ENCODE measurements at places on chromosomes 11 and 22.

GRCh38 chr11:75565916-75566762 lies 4.1 kb downstream of the SERPINH1 start:
- DNase-seq: no peak

DNA sequence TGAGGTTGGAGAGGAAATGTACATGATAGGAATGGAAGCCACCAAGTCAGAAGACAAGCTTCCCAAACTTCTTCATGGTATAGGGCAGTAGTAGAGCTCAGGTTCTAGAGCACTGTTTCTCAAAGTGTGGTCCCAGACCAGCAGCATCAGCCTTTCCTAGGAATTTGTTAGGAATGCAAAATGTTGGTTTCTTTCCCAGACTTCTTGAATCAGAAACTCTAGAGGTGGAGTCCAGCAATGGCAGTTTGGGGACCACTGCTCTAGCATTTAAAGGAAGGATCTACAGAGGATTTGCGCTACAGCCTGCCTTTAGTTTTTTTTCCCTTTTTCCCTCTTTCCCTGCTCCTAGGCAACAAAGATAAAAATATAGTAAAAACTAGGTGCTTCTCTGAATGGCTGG lies 17.0 kb upstream of the MMP12 start:
- DNase-seq: no peak

DNA sequence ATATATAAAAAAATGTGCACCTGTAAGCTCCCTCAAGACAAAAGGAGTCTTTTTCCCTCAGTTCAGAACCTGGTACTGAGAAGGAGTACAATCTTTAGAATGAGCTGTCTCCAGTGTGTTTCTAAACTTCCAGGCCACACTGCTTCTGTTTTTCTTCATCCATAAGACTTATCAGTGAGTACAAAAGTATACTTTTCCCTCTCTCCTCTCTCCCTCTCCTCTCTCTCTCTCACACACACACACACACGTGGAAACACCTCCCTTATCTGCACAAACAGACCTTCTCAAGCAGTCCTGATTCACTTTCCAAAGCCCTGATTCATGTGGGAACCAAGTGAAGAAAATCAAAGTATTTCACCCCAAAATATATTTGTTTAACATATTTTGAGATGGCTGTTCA lies 220.7 kb upstream of the UBASH3B start:
- no peak for DNase-seq

DNA sequence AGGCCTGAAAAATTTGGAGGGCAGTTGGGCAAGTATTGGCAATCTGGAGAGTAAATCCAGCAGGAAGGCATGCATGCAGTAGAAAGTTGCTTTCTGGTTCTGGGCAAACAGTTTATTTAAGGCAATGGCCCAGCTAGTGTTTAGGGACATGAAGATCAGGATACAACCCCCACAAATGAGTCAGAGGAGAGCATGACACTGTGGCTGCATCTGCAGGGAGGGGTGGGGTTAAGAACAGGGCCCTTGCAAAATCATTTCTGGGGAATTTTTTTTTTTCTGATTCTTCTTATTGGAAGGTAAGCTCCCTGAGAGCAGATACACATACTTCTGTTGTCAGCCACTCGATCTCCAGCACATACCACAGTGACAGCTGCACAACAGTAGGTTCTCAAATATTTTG lies 61.1 kb downstream of the FDX1 start:
- no peak for DNase-seq

- DNase-seq: no peak
Measured at GRCh38 chr11:650482-650881, 13.4 kb downstream of the DRD4 start.

DNA sequence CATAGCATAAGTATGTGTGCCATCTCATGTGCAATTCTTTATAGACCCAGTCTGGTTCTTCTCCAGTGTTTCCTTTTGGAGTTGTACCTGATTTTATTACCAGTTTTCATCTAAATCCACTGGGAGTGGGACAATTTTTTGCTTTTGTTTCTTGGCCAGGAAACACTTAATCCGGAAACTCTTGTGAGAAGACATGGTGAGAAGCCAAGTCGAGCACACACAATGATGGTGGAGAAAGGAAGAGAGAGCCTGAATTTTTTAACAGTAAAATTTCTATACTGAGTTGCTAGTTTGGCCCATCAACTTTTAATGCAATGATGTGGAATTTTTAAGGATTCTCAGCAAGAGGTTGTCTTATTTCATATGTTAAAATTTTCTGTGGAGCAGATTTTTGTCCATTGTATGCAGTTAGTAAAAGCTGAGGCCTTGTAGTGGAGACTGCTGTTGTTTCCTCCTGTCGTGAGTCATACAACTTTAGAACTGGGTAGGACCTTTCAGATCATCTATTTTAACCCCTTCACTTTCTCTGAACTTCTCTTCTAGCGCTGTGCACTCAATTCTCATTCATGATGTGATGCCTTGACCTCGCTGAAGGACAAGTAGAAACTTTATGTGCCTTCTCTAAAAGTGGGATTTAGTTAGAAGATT lies 17.1 kb downstream of the FAR1 start:
- no peak for DNase-seq

GRCh38 chr11:65227879-65228278 lies 33.9 kb upstream of the POLA2 start:
- no peak for DNase-seq

GRCh38 chr11:72039031-72039855 lies 40.5 kb downstream of the IL18BP start:
- peak; percentile 38 for DNase-seq

DNA sequence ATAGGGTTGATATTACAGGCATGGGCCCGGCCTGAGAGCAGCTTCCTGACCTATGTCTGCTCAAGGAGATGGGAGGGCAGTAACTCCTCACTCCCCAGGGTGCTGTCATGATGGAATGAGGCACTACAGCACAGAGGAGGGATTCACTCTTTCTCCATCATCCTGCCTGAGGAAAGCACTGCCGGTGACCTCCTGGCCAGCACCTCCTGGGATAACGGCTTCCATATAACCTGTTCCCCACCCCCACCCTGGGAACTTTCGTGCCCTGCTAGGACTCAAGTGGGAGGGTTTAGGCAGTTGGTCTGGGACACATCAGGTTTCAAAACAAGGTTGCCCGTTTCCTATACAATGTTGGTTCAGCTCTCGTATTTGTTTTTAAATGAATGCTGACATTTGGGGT lies 42.7 kb upstream of the MN1 start:
- peak; percentile 21 for DNase-seq

- no peak for DNase-seq
Measured at GRCh38 chr11:36091256-36091811, 147.5 kb downstream of the LDLRAD3 start.

DNA sequence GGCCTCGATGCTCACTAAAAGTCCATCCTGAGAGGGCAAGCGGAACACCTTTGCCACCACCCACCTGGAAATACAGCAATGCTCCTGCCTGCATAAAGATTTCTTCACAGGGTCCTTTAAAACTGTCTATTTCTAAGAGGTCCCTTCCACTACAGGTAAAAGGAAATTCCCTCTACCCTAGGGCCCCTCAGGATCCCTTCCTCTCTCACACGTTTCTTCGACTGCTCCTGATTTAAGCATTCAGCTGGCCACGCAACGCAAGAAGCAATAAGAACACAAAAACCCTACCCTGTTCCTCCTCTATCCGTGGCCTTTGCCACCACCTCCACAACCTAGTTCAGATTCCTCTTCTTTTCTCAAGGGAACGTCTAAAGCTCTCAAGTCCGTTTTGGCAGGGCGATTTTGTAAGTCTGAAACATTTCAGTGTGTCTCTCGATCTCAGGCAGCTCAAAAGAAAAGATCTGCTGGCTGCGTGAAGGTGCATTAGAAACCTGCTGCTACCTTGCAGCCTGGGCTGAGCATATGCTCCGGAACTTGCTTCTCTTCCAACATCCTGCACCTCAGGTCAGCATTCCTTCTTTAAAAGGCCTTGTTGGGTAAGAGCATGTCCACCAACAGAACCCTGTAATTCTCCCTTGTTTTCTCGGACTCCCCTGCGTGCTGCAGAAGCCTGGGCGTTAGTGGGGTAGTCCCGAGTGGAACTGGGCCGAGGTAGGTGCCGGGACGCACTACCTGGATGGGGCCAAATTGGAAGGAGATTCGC lies 1.6 kb downstream of the LGR4 start:
- DNase-seq: no peak

GRCh38 chr11:68071281-68072048 lies 32.6 kb downstream of the TCIRG1 start:
- DNase-seq: no peak

- no peak for DNase-seq
Measured at GRCh38 chr11:102530558-102530957, at the start of gene MMP7. Gene MMP7 (minus strand): TSS chr11:102530747. CDS start chr11:102530700, 47 bp downstream.

DNA sequence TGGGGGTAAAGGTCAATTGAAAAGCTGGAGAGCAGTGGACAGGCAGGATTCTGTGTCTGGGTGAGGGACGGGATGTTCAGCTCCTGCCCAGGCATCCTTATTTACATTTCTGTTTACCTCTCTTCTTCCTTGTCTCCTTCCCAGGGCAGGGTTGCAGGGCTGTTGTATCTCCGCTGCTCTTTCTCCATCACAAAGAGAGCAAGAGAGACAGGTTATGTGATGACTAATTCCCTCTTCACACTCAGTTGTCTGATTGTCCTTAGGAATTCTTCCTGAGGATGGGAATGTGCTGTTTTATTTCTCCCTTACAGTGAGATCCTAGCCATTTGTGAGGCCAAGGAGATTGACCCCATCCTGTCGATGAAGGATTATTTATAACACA lies 104.9 kb downstream of the VPREB1 start:
- no peak for DNase-seq

GRCh38 chr11:96199563-96200025 lies 143.4 kb downstream of the MAML2 start:
- no peak for DNase-seq

- DNase-seq: no peak
Measured at GRCh38 chr11:69965821-69966582, 112.1 kb upstream of the ANO1 start.

DNA sequence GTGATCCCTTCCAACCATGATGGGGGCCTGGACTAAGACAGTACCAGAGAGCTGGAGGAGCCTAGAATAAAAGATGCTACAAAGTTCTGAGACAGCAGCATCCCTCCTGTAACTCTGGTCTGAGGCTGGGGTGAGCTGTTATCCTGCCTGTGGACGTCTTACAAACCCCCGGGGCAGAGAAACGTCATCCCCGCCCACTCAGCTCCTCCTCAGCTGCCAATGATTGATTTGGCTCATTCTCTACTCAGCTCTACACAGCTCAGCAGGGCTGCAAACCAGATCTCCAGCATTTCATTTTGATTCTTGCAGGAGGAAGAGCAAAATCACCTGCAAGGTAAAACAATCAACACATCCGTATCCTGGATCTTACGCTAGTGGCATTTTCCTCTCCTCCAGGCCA lies 55.5 kb downstream of the CSNK2A3 start:
- no peak for DNase-seq

GRCh38 chr11:8775332-8775731 lies 92.7 kb downstream of the RPL27A start:
- DNase-seq: no peak

Data from femur (tissue), 1 donor.